ENCODE measurements at places on chromosomes 11 and 22.

DNA sequence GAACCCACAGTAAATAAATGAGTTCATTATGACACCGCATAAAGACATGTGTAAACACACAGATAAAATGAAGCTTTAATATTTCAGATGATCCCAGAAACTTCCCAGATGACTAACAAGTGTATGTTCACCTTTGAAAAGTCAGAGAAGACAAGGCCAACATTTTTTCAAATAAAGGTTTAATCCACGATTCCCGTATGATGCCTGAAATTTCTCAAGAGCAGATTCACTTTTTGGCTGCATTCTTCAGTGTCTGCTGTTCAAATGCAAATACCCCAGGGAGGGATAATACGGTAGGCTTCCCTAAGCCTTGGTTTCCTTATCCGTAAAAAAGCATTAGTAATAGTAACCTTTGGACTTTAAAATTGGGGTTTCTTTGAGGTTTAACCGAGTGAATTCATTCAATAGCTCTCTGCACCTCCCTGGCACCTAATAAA is 62.5 kb downstream of the SYTL2 start:
- no peak for DNase-seq

- no peak for DNase-seq
Observed at GRCh38 chr11:133946051-133946450, 10.7 kb downstream of the IGSF9B start.

- peak; percentile 38 for DNase-seq
Observed at GRCh38 chr22:38981005-38981991, 849 bp upstream of the APOBEC3B start.

DNA sequence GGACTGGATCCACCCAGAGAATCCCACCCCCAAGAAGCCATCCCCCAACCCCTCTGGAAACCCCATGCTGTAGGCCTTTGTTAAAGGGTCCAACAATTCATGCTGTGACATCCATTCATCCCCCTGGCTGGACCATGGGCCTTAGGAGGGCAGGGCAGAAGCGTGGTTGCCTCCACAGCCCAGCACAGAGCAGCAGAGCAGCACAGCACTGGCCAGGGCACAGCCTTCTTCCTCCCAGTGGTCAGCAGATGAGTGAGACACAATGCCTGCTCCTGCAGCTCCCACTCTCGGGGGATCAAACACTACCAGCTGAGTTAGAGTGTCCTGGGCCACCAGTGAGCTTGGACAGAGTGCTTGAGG is 84.5 kb upstream of the LINC01488 start:
- DNase-seq = no peak

- DNase-seq = peak; percentile 87
Observed at GRCh38 chr11:106421676-106422292, 344.3 kb downstream of the AASDHPPT start.

- no peak for DNase-seq
Observed at GRCh38 chr11:770642-771616, 6.4 kb downstream of the GATD1 start.

DNA sequence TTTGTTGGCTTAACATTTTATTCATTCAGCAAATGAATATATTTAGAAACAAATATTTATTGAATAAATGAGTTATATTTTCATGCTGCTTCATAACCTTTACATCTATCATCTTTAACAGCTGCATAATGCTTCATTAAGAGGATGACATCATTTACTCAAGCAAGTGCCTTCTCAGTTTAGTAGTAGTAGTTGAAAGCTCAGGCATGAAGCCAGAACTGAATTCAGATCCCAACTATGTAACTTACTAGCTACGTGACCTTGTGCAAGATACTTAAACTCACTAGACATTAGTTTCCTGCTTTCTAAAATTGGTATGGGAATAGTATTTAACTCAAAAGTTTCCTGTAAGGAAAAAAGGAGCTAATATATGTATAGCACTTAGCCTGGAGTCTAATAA is 90.3 kb downstream of the TMPRSS5 start:
- DNase-seq = no peak

GRCh38 chr11:126305699-126306098 is 1.8 kb downstream of the DCPS start:
- DNase-seq = no peak

GRCh38 chr11:62147545-62147944 is 23.7 kb downstream of the INCENP start:
- DNase-seq = no peak

DNA sequence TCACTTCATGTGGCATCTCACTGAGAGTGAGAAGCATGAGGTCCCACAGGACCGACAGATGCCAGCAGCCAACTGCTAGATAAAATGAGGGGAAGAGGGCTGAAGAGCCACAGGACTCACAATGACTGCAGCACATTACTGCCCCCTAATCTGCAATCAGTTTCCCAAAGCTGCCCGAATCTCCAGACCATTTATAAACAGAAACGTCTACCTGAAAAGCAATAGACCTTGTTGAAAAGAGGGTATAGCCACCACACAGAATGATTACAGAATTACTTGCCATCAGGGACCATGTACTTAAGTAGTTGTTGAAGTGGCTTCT is 12.4 kb upstream of the TEF start:
- DNase-seq = peak; percentile 95

DNA sequence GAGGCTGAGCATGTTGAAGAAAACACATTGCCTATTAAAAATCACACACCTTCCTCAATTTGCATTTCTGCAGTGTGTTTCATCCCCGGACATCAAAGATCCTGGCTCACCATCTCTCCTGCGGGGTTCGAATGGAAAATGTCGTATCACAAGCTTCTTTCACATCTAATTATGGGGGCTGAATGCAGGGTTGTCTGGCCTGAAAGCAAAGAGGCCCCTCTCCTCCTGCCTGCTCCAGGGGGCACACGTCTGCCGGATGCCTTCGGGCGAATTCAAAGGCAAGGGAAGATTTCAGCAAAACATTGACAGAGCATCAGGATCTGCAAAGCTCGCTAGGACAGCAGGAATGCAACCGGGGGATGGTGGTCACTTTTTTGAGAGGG is 1447.7 kb downstream of the TBC1D22A start:
- DNase-seq = no peak

DNA sequence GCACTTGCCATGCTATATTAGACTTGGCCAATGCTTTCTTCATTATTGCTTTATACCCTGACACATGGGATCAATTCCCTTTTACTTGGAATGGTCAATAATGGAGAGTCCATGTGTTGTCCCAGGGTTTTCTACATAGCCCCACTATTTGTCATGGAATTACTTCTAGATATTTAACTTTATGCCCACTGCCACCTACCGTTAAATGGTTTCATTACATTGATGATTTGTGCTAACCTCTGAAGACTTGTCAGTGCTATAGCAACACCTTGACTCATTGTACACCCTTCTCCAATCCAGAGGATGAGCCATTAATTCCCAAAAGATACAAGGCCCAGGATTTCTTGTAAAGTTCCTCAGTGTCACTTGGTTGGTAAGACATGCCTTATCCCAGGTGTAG is 31.4 kb upstream of the SLC22A25 start:
- no peak for DNase-seq

- no peak for DNase-seq
Observed at GRCh38 chr11:773425-773824, 3.9 kb downstream of the GATD1 start.

All from NCI-H524 (cell line).